ENCODE measurements at places on chromosomes 2 and 18.
A peak's percentile ranks its signal among the peaks of the same experiment; 100 is the strongest.

DNA sequence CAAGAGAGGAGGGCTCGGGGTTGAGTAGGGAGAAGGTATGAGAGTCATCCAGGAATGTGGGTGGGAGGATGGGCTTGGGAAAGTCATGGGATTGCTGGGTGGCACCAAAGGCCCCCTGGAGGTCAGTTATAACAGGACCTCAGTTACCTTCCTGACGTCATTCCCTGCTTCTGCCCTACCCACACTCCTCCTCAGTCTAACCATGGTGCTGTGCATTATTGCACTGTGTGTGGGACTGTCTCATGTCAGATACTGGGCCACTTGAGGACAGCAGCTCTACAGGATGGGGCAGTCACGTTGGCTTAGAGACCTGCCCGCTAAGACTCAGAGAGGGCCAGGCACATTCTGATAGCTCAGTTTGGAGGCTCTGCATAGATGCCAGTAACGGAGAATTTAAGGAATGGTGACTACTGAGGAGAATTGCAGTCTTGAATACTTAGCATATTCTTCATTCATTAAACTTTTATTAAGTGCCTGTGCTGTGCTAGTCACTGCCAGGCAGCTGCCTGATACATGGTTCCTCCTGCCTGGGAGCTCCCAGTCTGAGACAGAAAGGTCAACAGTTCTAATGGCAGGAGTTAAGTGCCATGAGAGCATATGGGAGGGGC, 90.5 kb downstream of the LAMA3 start:
- no peak for DNase-seq

- DNase-seq, result no peak
Measured at GRCh38 chr2:156042895-156043294, 289.6 kb downstream of the NR4A2 start.

DNA sequence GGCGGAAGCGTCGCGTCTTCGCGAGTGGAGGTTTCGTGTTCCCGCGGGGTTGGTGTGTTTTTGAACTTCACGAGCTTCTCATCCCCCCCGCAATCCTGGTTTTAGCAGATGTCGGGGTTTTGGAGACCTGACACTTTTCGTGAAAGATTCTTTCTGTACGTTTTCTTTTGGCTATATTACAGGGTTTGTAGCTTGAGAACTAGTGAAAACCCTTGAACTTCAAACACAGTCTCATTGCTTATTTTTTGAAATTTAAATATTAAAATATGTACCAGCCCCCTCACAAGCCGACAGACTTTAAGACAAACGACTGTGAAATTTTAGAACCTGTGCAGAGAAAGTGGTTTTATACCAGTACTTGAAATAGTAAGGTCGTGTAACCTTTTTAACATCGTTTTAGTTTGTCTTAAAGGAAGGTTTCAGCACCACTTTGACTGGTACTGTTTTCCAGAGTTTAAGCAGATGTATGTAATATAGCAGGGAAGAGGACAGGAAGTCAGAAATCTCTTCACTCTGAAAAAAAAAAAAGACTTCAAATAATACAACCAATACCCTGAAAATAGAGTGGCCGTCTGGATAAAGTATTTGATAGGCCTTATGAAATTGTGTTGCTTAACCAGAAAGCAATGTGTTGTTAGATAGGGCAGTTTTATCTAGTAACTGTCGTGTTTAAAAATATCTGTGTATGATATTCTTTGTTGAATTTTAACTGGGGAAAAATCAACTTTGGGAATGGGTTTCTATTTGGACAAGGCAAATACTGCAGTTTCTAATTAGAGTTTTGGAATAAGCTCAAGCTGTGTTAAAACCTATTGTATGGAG, 1.4 kb downstream of the SPATS2L start:
- DNase-seq, result no peak

DNA sequence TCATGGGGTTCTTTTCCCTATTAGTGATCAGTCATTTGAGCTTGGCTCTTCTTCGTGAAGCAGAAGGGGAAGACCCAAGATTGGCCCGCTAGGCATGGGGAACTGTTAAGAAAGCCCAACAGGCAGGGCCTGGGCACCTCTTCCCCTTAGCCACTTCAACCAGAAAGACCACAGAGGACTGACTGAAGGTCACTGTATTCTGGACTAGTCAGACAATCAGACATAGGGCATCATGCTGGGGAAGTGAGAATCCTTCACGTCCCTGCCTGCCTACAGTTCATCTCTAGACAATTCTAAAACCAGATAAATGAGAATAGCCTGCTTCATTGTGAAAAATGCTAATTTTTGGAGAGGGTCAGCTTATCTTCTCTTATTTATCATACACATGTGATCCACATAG, 28.1 kb downstream of the FAP start:
- DNase-seq, result no peak

- no peak for DNase-seq
Measured at GRCh38 chr18:42404151-42404550, 449.1 kb downstream of the PIK3C3 start.

- no peak for DNase-seq
Measured at GRCh38 chr2:65940856-65941255, 494.1 kb upstream of the MEIS1 start.

DNA sequence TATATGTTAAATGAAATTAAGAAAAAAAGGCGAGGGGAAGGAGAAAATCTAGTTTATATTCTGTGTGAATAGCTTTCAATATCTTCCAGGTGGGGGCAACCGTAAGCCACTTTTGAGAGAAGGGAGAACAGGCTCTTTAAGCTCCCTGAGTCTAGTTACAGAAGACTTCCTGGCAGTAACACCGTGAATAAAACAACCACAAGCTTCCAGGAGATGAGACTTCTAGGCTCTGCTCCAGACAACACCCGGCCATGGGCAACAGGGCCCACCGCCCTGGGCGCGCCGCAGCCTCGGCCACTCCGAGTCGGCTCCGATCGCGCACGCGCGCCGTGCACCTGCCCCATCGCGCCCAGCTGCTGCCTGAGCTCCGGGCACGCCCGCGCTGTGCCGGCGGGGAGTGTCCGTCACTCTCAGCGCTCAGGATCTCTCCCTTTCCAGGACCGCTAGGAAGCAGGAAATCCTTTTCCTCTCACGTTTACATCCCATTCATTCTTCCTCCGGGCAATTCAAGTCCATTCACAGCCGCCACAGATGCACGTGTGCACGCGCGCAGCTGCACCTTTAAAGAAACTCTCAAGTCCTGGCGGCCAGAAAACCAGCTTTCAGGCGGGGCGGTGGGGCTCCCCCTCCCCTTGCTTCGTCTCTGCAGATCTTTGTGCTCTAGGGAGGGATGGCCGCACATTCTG, 19.4 kb upstream of the PAX3 start:
- peak; percentile 41 for DNase-seq

DNA sequence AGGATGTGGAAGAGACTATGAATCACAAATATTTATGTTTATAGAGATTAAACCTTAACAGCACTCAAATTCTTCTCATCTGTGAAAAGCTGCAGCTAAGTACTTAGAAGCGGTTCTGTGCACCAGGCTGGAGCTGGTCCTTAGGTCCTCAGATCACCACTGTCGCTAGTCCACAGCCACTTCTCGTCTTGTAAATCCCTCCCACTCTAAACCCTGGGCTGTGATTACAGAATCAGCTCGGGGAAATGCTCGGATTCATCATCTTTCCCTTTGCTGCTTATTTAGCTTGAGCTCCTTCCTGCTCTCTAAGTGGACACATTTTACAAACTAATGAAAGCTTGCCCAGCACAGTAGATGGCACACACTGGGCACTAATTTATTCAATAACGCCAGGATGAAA, 61.7 kb downstream of the RNF152 start:
- DNase-seq, result no peak

DNA sequence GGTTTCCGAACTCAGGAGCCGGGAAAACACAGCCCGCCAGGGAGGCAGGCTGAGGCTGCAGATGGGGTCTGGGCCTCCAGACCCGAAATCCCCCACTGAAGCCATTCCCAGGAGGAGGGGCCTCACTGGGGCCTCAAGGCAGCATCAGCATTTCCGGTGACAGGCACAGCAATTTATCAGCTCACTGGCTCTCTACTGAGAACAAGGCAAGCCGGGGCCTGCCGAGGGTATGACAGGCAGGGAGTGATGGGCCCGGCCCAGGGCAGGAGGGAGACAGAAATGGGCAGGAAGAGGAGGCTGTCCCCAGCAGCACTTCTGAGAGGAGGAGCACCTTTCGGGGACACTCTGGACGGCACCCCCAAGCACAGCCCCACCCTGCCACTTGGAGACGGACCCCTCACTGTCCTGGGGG, 12.5 kb downstream of the SDC1 start:
- DNase-seq, result no peak

DNA sequence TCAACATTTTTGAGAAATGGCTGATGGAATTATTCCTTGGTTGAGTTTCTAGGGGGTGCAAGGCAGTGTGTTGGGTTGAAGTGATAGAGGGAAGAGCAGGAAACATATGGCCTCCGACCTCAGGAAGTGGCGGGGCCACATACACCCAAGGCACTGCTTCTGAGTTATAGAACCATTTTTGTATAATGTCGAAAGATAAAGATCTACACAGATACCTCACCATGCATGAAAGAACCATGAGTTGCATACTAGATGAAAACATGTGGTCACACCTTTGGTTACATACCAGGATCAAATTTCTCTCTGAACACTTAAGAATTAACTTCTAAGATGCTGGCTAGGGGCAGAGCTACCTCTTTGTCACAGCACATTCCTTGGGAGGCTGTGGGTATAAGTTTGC, 23.2 kb downstream of the LAMA3 start:
- DNase-seq, result no peak

GRCh38 chr18:48238636-48239035, 170.5 kb downstream of the ZBTB7C start:
- no peak for DNase-seq

DNA sequence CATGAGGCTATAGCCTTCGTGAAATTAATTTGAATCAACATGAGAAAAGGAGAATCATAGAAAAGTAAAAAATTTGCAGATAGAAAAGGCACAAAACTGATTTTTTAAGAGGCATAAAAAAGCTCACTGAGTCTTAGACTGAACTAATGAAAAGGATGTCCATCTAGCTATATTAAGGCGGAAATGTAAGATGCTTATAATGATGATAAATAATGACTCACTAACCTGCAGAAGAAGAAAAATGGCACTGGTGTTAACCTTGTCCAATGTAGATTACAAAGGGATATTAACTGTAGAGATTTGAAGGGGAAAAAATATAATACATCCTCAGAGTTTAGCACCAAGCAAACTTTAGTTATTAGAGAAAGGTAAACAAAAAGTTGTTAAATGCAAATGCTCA, 1098.0 kb upstream of the DDX18 start:
- DNase-seq, result no peak
